Stimulated activated memory B cell treated with anti-CD40 and anti-IgM and Interleukin-4, amounts not matched to agents 10 μg/mL and 1 μg/mL and 100 μg/mL, for 72 hours (primary cell): ENCODE measurements at places on chromosomes 1 and 21.

GRCh38 chr1:225445639-225446594 is 18.1 kb upstream of the LBR start:
- peak overlapping the region; percentile 67 for H3K4me3 ChIP-seq
- H3K4me1 ChIP-seq = peaks cover 47% of the 10 kb centered on the region
- no peak for ATAC-seq
- H3K27ac ChIP-seq = peak overlapping the region; percentile 92
- H3K36me3 ChIP-seq = no peaks in the 10 kb centered on the region

GRCh38 chr1:232587141-232588008 is 42.6 kb downstream of the SIPA1L2 start:
- no peaks in the 10 kb centered on the region for H3K27me3 ChIP-seq
- no peaks in the 10 kb centered on the region for H3K36me3 ChIP-seq
- no peak overlapping the region for H3K4me3 ChIP-seq
- H3K27ac ChIP-seq = no peak overlapping the region

GRCh38 chr21:26185021-26185420 is 14.5 kb upstream of the APP start:
- ATAC-seq = no peak
- H3K4me1 ChIP-seq = no peaks in the 10 kb centered on the region
- H3K27ac ChIP-seq = no peak overlapping the region
- no peak overlapping the region for H3K4me3 ChIP-seq
- no peaks in the 10 kb centered on the region for H3K27me3 ChIP-seq

DNA sequence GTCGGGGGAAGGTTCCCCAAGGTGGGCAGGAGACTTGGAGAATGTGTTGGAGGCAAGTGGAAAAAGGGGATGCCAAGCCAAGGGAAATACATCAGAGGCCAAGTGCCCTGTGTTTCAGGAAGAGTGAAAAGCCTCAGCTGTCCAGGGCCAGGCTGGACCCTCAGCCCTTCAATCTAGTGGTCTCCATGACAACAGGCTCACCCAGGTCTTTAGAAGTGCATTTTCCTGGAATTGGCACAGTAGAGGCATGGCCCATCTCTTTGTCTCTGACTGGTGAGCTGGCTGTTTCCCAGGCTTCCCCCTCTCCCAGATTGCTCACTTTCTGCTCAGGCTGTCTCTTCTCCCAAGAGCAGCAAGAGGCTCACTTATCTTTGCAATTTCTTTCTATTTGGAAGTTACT is 10.4 kb upstream of the RHBG start:
- peaks cover 47% of the 10 kb centered on the region for H3K27me3 ChIP-seq
- no peaks in the 10 kb centered on the region for H3K36me3 ChIP-seq
- no peak overlapping the region for H3K4me3 ChIP-seq
- peaks cover 9% of the 10 kb centered on the region for H3K4me1 ChIP-seq

DNA sequence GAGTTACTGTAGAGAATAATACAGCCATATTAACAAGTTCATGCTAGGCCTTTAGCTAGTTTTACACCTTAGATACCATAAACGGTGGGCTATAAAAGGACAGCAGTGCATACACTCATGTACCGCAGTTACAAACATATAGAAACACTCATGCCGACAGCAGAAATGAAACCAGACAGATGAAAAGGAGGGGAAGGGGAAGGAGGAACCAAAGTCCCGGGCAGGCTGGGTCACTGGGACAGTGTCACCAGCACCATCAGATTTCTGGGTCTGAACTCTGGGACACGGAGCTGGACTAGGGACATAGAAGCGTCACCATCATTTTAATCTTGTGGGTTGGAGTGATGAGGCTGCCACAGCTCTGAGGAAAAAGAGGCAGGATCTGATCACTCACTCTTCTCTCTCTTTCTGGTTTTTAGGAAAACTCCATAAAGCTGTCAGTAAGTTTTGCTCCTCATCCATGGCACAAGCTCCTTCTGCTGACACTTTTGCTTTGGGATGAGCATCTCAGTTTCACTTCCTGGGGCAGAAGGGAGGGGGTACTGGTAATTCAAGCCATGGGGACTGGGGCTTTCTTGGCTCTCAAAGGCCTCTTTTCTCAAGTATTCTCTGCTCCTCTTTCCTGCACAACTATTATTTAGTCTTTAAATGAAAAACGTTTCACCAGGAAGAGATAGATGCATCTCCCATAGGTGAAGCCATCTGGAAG is 7.8 kb upstream of the ZNF691 start:
- ATAC-seq = peak; percentile 70
- H3K27ac ChIP-seq = peak overlapping the region; percentile 20
- H3K27me3 ChIP-seq = no peaks in the 10 kb centered on the region
- H3K36me3 ChIP-seq = peaks cover 17% of the 10 kb centered on the region

GRCh38 chr1:54340878-54341277 is 65.3 kb downstream of the SSBP3 start:
- ATAC-seq = no peak
- H3K4me1 ChIP-seq = peaks cover 15% of the 10 kb centered on the region
- H3K4me3 ChIP-seq = no peak overlapping the region
- no peaks in the 10 kb centered on the region for H3K27me3 ChIP-seq
- no peak overlapping the region for H3K27ac ChIP-seq

- peak; percentile 12 for ATAC-seq
- H3K27me3 ChIP-seq = peaks cover 33% of the 10 kb centered on the region
- H3K4me3 ChIP-seq = peak overlapping the region; percentile 63
- H3K27ac ChIP-seq = no peak overlapping the region
Observed at GRCh38 chr1:44842486-44842861, 579 bp downstream of the PTCH2 start.

- ATAC-seq = no peak
- H3K27ac ChIP-seq = no peak overlapping the region
- no peaks in the 10 kb centered on the region for H3K36me3 ChIP-seq
- no peaks in the 10 kb centered on the region for H3K4me1 ChIP-seq
- no peaks in the 10 kb centered on the region for H3K27me3 ChIP-seq
Observed at GRCh38 chr1:239237912-239238311, 148.5 kb upstream of the CHRM3 start.

- H3K4me1 ChIP-seq = peaks cover 6% of the 10 kb centered on the region
- H3K27me3 ChIP-seq = no peaks in the 10 kb centered on the region
- no peak overlapping the region for H3K4me3 ChIP-seq
- no peak overlapping the region for H3K27ac ChIP-seq
Observed at GRCh38 chr1:58158506-58159433, 387.8 kb downstream of the OMA1 start.
